ENCODE measurements at places on chromosomes 5 and 9.

DNA sequence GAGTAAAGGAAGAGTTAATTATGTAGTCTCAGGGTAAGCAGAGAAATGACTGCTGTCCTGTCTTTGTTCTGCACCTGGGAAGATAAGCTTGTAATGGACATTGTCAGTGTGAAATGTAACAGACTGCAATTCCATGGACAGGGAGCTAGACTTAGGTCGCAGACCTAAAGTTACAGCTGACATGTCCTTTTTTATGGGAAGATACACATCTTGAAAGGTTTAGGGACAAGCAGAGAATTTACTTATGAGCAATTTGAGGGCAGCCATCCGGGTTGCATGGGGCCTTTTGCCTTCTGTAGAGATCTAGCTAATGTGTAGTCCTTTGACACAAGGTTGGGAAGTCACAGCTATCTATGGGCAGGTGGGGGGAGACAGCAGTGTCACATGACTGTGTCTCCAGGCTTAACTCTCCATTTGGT, 85.7 kb downstream of the SERINC5 start:
- no peak for DNase-seq

GRCh38 chr9:70398145-70398556, 16.3 kb downstream of the KLF9 start:
- no peak for DNase-seq

- no peak for DNase-seq
Measured at GRCh38 chr5:168601972-168602371, 22.8 kb upstream of the PANK3 start.

DNA sequence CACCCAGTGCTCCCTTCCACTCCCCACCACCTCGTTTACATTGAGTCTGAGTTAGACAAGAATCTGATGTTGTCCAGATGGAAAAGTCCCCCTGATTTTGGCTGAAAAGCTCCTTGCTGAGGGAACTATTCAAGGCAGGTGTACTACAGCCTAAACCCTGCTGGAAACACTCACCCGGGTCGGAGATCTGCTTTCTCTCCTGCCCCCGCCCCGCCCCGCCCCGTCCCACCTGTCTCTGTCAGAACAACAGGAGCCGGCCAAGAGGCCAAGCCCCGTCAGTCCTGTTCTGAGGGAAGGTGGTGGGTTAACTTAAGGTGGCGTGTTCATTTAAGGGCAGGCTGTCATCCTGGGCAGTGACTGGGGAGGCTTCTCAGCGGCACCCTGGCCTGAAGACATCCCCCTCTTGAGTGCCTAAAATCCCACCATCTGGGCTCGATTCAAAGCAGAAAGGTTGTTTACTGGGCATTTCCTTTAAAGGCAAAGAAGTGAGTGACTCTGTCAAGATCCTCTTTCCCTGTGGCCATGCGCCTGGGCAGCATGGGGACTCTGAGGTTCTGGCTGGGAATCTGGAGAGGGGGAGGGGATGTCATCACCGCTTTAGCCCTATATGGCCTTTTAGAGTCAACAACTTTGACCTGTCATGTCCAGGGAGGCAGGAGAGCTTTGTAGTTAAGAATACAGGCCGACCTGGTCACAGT, 71.1 kb upstream of the NEURL1B start:
- no peak for DNase-seq

GRCh38 chr9:100865648-100866047, 162.9 kb upstream of the PLPPR1 start:
- no peak for DNase-seq

DNA sequence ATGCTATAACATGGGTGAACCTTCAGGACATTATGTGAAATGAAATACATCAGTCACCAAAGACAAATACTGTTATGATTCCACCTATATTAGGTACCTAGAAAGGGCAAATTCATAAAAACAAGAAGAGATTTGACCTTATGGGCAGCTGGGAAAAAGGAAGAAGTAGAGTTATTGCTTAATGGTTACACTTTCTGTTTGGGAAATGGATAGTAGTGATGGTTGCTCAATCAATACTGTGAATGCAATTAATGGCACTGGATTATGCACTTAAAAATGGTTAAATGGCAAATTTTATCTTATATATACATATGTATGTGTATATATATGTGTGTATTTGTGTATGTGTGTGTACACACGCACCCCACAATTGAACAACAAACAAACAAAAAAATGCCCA, 15.2 kb downstream of the FKBP15 start:
- no peak for DNase-seq

DNA sequence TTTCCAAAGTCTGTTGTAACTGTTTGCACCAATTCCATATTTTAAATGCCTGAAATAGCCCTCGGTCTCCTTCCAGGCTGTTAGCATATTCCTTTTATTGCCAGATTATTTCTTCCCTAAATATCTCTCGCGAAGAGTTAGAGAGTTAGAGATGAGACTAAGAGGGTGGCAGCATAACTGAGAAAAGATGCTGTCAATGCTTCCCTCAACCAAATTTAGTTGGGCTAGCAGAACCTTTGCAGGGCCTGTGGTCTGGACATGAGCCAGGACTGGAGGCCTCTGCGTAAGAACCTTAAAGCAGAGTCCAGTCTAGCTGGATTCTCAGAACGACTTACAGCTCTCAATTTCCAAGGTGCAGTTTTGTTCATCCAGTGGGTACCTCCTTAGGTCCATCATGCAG, 135.9 kb downstream of the GABRB2 start:
- DNase-seq: no peak

- no peak for DNase-seq
Measured at GRCh38 chr9:18739641-18740318, 265.8 kb downstream of the ADAMTSL1 start.

All from HEK293T (cell line).